ENCODE measurements at places on chromosomes 5 and 9. TPM values are rescaled to one million over a fixed set of nuclear protein-coding genes. Genes with fewer than 3 reads are reported as not detected.

LCN1 gene
- not detected for total RNA-seq

SPATA31C1 gene
- total RNA-seq = not detected

NMUR2 gene
- total RNA-seq = not detected

IFNA2 gene
- total RNA-seq = not detected

PIGO gene
- 8.7 TPM for total RNA-seq

All from lung microvascular endothelial cell (primary cell).